ENCODE measurements at places on chromosomes 6 and 20.
A peak's percentile ranks its signal among the peaks of the same experiment; 100 is the strongest.

DNA sequence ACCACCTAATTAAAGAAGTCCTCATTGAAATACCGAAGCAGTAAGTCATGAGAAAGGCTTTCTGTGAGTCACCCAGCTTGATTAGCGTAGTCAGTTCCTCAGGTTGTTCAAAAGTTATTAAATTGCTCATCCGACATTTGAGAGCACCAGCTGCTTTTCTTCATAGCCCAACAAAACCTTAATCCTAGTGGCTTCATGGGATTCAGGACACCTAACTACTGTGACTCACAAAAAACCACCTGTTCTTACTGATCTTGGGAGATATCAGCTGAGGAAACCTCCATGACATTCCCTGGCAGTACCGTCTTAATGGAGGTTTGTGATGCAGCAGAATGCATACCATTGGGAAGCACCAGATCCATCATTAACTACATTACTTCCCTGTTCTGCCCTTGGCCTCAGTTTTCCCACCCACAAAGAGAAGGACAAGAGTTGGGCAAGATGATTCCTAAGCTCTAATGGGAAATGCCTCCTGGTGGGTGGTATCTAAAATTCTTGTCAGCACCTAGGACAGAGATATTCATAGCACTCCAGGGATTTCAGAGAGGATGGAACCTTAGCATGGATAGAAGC lies 103.8 kb downstream of the KHDC1L start:
- DNase-seq: no peak

DNA sequence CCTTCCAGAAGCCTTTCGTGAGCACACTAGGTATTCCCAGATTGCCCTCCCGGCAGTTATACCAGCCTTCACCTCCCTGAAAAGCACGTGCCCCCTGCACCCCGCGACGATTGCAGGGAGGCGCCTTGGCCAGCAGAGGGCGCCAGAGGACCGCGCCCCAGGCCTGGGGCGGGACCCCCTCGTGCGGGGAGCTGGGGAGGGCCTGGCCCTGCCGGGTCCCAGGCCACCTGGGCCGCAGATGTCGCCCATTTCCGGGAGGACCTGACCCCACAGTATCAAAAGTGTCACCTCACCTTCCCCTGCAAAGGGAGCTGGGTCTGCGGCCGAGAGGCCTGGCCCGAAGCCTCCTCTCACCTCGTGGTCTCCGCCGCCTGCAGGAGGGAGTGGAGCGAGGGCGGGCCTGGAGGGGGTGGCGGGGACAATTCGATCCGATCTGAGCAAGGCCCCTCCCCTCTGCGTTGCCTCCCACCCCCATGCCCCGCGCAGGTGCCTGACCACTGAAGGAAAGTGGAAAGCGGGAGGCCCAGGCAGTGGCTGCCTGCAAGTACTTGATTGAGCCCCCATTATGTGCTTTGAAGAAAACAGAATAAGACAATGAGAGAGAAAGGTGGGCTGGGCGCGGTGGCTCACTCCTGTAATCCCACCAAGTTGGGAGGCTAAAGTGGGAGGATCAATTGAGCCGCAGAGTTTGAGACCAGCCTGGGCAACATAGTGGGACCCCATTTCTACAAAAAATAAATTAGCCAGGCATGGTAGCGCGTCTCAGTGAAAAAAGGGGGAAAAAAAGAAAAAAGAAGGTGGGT lies 3.5 kb upstream of the SNAI1 start:
- DNase-seq: peak; percentile 64

DNA sequence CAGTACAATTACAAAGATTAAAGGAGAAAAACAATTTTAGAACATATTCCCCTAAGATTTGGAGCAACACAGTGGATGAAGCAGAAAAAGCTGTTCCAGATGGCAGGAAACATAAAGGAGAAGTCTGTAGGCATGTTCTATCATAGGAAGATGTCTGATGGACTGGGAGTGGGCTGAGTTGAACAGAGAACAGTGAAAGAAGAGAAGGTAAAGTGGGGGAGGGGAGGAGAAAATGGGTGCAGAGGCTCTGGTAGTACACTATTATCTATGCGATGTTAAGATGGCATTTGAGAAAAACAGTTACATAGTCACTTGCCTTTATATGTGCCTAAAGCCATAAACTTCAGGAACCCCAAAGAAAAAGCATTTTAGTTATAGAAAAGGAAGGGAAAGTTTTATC lies 4.2 kb upstream of the PHIP start:
- DNase-seq: no peak

DNA sequence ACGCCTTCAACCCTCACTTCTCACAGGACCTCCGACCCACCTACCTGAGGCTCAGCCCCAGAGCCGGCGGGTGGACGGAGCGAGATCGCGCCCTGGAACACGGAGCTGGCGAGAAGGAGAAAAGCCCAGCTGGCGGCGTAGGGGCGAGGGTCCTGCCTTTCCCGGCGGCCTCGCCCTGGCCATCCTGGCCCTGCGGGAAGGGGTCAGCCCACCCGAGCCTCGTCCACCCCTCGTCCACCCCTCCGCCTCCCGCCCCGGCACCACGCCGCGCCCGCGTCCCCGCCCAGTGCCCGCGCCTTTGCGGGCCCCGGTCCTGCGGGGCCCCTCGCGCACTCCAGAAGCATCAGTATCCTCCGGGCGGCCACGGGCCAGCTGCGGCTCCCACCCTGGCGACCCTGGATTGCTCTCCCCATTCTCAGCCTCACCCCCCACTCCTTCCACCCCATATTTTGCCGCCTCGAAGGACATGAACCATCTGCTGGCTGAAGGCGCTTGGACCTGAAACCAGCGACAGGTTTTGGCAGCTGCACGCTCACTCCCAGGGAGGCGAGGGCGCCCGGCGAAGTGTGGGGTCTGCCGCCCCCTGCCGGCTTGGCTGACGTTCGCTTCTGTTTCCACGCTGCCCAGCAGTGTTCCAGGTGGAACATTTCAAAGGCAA lies 65.1 kb downstream of the PLG start:
- peak; percentile 27 for DNase-seq

DNA sequence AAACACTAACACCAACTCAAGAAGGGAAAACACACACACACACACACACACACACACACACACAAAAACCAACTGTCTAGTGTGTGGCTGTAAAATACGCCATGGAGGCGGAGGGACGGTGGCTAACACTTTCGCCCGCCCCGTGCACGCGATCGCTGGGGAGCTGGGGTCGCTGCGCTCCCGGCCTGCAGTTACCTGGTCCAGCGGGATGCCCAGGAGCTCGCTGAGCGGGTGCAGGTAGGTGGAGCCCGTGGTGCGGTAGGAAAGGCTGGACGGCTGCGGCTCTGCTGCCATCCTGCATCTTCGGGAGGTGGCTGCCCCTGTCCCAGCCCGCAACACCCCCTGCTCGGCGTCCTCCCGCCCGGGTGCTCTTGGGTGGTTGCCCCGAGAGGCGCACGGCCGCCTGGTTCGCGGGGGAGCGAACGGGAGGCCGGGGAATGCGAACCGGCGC lies 303 bp downstream of the MBOAT1 start:
- DNase-seq: no peak

DNA sequence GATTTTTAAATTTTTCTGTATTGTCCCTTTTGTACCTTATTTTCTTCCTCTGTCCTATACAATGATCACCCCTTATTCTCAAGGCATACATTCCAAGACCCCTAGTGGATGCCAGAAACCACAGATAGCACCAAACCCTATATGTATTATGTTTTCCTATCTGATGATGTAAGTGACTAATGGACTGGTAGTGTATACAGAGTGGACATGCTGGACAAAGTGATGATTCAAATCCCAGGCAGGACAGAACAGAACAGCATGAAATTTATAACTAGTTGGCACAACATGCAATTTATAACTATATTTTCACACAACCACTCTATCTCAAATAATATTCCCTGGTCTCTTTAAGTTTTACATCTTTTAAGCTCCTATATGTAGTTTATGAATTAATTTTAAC lies 205.6 kb upstream of the FLRT3 start:
- no peak for DNase-seq

- DNase-seq: no peak
Measured at GRCh38 chr20:54090230-54091119, 20.1 kb upstream of the BCAS1 start.

- DNase-seq: no peak
Measured at GRCh38 chr6:53437557-53438202, 88.9 kb upstream of the ELOVL5 start.

- DNase-seq: no peak
Measured at GRCh38 chr20:17572034-17572638, 2.3 kb downstream of the DSTN start.

GRCh38 chr6:18343741-18344140 lies 43.4 kb upstream of the RNF144B start:
- DNase-seq: no peak

- no peak for DNase-seq
Measured at GRCh38 chr20:10635476-10636208, 38.2 kb downstream of the JAG1 start.

DNA sequence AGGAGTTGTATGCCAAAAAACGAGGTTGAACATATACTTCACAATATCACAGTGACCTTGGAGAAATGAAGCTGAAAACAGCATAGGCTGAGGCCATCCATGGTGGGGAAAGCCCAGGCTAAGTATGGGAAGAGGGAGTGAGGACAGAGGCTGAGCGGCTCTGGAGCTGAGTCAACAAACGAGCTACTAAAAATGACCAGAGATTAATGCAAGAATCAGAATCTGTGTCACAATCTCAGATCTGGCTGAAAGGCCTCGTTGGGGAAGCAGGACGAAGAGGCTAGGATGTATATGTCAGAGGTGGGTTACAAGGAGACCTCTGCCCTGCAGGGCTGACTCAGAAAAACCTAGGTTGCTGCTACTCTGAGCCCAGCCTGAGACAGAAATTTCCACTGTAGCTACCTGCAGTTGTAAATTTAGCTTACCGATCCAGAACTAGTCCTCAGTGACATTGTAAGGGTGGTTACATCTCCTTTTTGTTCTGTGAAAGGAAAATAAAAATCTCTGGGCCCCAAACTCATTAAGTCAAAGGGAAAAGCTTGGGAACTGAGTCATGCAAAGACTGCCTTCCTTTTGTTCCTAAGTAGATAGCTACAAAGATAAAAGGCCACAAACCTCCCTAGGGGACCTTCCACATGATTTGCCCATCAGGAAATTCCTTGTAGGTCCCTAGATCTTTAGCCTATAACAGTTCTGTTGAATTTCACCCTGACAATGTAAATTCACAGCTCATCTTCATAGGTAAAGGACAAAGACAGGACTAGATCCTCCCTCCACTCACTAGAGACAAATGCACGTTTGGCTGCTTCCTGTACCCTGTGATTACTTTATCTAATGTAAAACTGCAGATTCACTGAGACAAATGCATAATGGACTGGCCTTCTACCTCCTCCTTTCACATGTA lies 8.5 kb upstream of the TUBB2A start:
- no peak for DNase-seq

DNA sequence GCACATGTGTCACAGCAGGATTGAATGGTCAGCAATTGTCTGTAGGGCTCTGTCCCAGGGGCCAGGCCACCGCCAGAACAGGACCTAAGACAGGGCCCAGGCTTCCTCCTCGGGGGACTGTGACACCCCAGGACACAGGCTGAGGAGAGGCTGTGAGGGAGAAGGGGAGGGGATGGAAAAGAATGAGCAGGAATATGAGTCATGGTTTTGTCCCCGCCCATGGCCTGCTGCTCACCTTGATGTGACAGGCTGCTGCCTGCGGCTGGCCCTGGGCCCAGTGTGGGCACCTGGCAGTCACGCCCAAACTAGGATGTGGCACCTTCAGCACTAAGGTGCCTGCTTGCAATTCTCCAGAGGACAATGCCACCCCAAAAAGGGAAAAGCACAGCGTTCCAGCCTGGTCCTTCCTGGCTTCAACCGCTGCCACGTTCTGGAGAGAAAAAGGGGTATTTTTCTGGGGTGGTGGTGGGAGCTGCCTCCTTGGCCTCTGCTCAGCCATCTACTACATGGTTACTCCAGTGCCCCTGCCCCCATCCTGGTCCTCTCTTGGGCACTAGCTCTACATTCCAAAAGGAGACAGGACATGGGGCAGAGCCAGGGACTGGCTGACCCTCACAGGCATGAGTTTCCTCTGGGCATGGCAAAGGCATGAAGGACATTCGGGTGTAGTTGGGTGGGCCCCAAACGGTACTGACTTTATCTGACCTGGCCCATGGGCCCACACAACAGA lies 93.4 kb downstream of the SLC22A23 start:
- DNase-seq: no peak

GRCh38 chr6:135932651-135933050 lies 81.2 kb downstream of the PDE7B start:
- DNase-seq: no peak

DNA sequence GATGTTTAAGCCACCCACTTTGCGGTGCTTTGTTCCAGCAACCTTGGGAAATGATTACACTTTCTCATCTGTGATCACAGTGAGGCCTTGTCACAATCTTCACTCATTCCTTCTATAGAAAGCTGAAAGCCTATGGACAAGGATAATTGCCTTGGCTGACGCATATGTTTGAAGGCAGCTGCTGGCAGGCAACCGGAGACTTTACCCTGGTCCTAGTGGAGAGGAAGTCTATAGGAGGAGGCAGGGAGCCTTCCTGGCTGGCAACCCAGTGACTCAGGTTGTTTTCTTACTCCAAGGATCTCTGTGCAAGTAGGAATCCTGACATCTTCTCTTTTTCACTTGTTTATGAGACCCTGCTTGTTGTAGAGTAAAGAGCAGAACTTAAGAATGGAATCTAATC lies 34.1 kb upstream of the ESR1 start:
- DNase-seq: no peak

Measured in activated T-cell treated with anti-CD3 and anti-CD28 coated beads for 4 hours (primary cell).